NCI-H1694 treated with DMSO at 0.1 percent for 48 hours (cell line): ENCODE measurements at places on chromosomes 3 and 15.

DNA sequence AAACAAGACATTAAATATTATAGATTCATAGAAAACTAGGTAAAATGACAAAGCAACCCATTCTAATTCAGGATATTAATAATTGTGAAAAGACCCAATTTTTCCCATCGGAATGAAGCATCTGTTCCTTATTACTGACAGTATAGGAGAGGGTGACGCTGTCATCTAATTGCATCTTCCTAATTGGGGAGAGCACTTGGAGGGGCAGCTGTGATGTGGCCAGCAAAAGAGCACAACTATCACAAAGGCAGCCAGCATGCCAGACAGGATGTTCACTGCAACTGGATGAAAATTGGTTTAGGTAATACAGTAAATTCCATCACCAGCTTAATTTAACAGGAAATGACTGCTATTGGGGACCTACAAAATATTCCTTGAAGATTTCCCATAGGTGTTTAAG, 21.9 kb upstream of the MINAR1 start:
- no peak for DNase-seq

- peak; percentile 70 for DNase-seq
These were observed at the start of gene MBNL1 for GRCh38 chr3:152268555-152269055. MBNL1 (plus strand) TSS chr3:152268929; CDS start chr3:152300194, 31,265 bp downstream.

- DNase-seq: no peak
These were observed 239.4 kb upstream of the THRB start for GRCh38 chr3:24734019-24734418.

DNA sequence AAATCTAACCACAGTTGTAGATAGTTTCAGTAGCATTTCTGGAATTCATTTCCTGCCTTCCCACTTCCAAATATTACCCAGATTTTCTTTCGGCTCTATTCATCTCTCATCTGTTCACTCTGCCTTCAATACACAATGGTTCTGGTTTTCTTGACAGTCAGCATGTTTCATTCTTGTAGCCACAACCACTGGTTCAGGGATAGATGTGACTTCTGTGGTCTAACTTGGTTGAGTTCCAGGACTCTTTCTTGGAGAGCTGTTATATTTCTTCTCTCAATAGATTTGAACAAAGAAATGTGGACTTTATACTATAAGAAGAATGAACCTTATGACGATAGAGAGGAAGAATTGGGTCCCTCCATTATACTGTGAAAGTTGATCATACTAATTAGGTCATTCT, 228.8 kb downstream of the NSUN3 start:
- no peak for DNase-seq

DNA sequence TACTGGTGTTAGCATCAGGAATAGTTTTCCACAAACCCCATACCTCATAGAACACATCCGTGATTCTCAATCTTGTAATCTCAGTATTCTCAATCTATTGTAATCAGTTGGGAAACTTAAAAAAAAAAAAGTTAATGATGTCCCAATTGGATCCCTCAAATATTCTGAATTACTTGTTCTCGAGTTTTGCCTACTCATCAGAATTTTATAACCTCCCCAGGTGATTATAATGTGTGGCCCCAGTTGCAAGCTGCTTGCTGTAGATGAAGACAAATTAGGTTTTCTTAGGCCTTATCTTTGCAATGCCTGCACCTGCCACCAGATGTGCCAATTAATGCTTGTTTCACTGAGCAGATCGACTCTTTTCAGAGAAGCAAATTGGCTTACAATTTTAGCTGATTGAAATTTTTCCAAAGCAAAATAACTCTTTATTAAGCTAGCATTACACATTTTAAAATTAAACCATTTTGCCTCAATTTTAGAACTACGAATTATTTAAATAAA, 19.0 kb upstream of the DIPK2A start:
- DNase-seq: no peak

- DNase-seq: no peak
These were observed 4.3 kb downstream of the CD276 start for GRCh38 chr15:73688455-73688854.

GRCh38 chr3:185197068-185197467, 44.2 kb upstream of the C3orf70 start:
- no peak for DNase-seq

- DNase-seq: no peak
These were observed 68.6 kb downstream of the KAT2B start for GRCh38 chr3:20108869-20109268.

DNA sequence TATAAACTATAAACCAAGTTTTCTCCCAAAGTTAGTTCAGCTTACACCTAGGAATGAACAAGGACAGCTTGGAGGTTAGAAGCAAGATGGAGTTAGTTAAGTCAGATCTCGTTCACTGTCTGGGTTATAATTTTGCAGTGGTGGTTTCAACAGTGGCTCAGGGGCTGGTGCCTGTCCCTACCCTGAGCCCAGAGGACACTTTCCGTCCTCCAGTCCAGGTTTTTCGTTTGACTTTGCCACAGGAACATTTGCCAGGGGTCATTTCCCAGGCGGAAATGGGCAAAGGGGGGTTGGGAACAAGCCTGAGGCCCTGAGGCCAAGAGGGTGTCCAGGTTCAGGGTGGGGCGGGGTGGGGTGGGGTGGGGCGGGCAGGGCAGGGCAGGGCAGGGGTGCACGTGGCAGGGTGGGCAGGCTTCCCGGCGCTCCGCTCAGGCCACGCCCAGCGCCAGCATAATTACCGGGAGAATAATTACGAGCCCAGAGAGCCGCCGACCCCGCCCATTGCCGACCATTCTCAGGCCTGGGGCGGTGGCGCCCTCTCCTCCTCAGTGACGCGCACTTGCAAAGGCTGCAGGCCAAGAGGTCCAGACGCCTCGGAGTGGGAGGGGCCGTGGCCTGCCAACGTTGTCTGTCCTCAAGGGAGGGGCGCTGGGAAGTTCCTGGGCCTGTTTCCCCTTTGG, 70.4 kb downstream of the KLF13 start:
- no peak for DNase-seq

DNA sequence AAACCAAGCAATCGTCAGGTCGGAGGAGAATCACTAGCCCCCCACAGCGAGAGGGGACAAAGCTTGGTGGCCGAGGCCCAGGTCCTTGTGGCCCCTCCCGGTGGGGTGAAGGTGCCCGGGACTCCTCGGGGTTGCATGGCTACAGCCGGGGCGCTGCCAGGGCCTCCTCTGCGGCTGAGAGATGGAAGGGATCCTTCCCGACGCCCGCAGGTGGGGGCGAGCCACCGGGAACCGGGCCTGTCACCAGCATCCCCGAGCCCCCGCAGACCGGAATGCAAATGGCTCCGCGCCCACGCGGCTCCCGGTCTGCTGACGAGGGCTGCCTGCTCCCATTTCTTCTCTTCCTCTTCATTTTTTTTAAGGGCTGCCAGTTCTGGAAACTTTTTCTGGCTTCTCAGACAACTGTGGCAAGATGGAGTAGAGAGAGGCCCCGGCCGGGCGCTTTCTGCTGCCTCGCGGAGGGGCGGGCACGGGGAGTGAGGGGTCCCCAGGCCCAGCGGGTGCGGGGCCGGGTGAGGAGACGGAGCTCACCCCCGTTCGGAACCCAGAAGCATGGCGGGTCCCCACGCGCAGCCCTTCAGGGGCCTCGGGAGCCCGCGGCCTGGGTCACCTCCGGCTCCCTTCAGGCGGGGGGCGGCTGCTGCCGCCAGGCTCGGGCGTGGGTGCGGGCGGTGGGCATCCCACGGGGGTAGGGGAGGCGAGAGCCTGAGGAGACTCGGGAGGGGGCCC, 27.5 kb downstream of the MELTF start:
- no peak for DNase-seq

GRCh38 chr3:167162083-167162482, 218.0 kb downstream of the ZBBX start:
- no peak for DNase-seq

DNA sequence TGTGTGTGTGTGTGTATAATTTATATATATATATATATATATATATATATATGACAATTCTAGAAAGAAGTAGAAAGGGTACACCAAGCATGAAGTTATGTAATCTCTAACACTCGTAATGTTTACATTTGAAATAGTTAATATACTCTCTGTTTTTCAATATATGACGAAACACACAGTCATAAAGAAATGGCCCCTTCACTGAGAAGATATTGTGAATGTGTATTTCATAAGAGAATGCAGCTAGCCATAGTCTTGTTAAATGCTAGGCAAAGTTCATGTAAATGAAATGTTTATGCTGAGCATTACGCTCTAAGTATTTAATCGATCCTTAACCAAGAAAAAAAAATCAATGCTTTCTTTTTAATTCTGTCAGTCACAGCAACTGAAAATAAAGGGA, 154.7 kb upstream of the TSPAN3 start:
- DNase-seq: no peak

- no peak for DNase-seq
These were observed 64.7 kb downstream of the ATP1B3 start for GRCh38 chr3:141941093-141941492.

- DNase-seq: no peak
These were observed 273.1 kb upstream of the SGO1 start for GRCh38 chr3:20458994-20459716.

DNA sequence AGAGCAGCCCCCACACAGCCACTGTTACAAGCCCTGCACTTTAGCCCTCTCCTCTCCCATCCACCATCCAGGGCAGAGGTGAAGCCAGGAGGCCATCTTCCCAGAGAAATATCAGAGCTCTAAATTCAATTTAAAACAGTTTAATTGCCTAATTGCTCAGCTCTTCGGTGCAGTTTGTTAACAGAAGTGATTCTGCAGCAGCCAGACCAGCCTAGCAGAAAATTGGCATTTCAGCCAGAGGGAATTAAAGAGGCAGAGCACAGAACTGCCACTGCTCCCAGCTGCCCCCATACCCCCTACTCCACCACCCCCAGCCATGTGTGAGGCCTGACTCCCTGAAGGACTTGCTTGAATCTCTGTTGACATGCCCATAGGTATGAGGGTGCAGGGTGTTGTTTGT, 38.5 kb downstream of the TPRA1 start:
- peak; percentile 64 for DNase-seq

- no peak for DNase-seq
These were observed 12.3 kb downstream of the ETFA start for GRCh38 chr15:76298986-76299385.

DNA sequence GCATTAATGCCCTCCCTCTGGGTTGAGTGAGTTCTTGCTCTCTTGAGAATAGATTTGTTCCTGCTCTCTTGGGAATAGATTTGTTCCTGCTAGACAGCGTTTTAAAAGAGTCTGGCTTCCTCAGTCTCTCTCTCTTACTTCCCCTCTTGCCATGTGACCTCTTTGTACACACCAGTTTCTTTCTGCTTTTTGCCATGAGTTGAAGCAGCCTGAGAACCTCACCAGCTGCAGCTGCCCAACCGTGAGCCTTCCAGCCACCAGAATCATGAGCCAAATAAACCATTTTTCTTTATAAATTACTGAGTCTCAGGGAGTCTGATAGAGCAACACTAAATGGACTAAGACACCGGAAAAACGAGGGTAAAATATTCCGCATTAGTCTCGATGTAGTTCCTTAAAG, 253.6 kb downstream of the CNTN6 start:
- DNase-seq: no peak

DNA sequence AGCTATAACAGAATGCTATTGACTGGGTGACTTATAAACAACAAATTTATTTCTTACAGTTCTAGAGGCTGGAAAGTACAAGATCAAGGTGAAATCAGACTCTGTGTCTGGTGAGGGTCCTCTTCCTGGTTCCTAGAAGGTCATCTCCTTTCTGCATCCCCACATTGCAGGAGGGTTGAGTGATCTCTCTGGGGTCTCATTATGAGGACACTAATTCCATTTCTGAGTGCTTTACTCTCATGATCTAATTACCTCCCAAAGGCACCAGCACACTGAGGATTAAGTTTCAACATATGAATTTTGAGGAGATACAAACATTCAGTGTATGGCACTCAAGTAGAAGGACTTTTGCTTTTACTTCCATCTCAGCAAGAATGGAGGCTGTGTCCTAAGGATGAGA, 534.1 kb upstream of the KCNMB2 start:
- no peak for DNase-seq

DNA sequence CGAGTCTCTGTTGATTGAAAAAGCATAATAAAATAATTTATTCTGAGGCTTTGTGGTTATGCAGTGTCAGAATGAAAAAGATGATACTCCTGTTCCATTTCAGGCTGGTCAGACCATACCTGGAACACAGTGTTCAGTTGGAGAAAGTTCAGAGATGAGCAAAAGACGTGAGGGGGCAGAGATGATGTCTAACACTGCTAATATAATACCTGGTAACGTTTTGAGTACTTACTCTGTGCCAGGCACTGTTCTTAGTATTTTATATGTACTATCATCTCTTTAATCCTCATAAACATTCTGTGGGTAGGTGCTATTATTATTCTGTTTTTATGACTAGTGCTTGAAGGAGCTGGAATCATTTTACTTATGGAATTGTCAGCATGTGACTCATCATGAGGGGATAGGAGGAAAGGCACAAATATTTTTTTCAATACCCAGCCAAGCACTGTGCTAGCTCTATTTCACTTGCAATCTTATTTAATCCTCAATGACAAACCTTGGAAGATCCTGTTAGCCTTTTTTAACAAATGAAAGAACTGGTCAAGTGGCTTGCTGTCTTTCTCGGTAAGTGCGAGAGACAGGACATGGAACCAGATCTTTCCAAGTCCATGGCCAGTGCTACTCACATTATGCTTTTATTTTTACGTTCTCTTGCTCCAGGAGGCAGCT, 31.8 kb downstream of the IQGAP1 start:
- no peak for DNase-seq

DNA sequence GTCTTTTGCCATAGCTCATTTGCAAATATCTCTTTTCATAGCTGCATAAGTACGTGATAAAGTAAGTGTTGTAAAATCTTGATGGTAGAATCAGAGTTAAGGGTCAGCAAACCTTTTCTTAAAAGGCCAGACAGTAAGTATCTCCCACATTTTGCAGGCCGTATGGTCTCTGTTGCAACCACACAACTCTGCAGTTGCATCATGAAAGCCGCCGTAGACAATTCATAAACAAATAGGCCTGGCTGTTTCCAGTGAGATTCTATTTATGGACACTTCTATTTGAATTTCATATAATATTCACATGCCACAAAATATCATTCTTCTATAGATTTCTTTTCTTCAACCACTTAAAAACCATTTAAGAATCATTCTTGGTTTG, 248.5 kb downstream of the TLE3 start:
- DNase-seq: no peak
